ENCODE measurements at places on chromosomes 2 and 18. TPM values are rescaled to one million over a fixed set of nuclear protein-coding genes. Genes with fewer than 3 reads are reported as not detected.

DNA sequence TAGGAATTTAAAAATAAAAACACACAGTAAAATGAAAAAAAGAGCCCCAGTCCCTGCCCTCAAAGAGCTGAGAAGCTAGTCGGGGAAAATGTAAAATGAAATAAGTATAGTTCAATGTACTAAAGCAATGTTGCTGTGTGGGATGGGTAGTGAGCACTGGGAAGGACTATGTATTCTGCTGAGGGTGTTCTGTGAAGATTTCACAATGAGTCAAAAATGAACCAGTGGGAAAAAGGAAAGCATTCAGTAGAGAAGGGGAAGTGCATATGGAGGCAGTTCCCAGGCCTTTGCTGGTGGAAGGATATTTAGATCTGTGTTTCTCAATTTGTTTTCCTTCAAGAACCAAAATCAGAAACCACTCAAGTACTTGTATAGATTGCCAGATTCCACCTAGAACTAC is 1094.7 kb upstream of the KLHL29 start:
- no peak for DNase-seq

DNA sequence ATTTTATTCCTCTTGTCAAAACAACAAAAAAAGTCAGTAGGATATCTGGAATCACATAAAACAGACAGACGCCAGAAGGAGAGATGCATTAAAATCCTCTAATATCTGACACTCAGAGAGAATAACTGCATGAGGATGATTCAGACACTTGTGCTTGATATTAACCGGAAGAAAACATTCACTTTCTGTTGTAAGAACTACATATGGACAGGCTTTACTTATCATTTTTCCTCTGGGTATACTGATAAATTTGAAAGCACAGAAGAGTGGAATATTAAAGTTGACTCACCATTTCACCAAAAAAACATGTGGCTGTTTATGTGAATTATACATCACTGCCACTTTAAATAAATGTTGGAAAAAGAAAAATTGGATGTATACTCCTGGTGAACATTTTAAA is 589.1 kb upstream of the CDH2 start:
- DNase-seq = no peak

DNA sequence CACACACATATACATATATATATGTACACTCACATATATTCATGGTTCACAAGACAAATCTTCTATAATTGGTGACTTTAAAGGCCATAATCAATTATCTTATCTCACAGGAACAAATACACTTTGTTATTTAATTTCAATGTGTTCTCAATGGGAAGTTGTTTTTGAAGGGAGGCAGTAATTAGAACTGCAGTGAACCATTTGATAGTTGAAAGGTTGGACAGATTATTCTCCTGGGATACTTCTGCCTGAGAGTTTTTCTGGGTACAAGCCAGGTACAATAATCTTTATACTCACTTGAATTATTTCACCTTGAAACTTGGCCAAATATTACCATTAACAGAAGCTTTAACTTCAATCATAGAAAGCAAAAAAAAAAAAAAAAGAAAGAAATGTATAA is 546.6 kb upstream of the LRRTM4 start:
- no peak for DNase-seq

DNA sequence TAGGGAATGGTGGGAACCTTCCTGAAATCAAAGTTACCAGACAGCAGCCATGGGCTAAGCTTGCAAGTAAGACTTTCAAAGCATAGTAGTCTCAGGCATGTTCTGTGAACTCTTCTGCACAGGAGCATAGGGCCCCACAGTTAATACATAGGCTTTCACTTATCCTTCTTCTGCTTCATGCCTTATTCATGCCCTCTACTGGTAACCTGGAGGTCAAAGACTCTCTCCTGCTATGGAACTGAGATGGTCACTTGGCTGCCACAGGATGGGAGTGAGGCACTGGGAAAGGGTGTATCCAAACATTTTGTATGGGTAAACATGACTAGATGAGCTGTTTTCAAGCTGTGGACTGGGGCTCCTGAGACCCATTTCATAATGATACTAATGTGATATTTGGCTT is 49.1 kb upstream of the ZNF638 start:
- no peak for DNase-seq

DNA sequence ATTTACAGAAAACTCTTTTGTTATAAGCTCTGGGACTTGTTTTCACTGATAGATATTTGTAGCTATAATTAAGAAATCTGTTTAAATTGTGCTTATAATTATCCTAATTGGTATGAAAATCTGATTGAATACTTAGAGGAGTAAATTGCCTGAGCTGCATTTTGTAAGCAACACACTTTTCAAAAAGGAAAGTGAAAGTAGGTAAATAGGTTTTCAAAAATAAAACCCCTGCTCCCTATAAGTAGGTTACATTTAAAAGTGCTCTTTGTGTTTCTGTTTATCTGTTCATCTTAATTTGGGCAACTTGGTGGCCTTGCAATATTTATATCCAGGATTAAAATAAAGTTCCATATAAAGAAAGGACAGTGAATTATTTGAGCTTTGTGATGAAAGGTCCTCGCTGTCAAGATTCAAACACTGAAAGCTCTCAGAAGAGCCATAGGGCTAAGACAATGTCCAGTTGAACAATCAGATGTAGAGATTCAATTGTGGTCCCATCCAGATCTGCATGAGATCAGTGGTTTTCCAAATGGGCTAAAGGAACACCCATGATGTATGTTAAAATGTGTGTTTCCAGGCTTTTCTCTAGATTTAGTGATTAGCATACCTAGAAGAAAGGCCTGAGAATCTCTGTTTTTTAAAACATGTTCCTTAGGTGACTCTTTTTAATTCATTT is 371.6 kb downstream of the RPRM start:
- no peak for DNase-seq

DNA sequence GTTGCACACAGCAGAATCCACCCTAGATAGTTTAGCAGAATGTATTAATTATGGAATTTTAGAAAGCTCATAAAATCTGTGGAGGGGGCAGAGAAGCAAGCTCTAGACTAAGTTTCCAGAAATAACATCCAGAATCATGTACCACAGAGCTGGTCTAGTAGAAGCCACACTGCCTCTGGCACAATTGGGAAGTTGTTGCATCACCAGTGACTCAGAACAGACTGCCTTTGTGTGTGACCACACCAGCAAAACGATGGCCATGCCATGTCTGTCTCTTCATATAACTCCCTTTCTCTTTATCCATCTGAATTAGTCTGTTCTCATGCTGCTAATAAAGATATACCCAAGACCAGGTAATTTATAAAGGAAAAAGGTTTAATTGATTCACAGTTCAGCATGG is 158.9 kb downstream of the CCDC148 start:
- DNase-seq = no peak

GRCh38 chr2:27829791-27830190 is 58.3 kb downstream of the MRPL33 start:
- no peak for DNase-seq

DNA sequence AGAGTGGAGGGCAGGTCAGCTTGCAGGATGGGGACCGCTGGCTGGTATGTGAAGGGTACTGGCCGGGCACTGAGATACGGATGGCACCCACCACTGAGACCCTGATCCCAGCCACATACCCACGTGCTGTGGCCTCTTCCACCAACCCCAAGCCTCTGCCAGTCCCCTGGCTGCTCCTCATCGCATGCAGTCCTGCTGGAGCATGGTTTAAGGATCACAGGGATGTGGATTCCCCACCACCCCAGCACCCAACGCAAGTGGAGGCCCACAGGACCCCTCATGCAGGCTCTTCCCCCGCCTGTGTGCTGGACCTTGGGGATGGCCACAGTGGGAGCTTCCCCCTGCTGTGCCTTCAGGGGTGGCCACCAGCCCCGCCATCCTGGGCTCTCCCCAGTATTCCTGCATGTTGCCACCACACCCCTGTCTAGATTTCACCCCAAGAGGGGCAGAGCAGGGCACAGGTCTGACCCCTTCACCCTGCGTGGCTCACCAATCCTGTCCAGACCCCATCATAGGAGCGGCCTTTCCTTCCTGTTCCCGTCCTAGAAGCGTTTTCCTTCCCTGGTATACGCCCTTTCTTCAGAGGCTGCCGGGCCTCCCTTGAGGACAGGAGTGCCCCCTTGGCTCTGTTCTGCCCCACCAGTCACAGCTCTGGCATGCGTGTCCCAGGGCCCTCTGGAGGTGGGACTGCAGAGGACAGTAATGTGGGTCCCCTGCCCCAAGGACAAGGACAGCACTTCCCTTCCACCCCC is 18.3 kb downstream of the MLPH start:
- no peak for DNase-seq

GRCh38 chr2:133431289-133431688 is 137.0 kb downstream of the NCKAP5 start:
- DNase-seq = no peak

GRCh38 chr2:190930411-190930810 is 49.8 kb downstream of the GLS start:
- no peak for DNase-seq

GRCh38 chr2:135149251-135149650 is 97.2 kb downstream of the RAB3GAP1 start:
- DNase-seq = no peak

- no peak for DNase-seq
Measured at GRCh38 chr2:72824224-72824842, 1.5 kb downstream of the EXOC6B start.

DNA sequence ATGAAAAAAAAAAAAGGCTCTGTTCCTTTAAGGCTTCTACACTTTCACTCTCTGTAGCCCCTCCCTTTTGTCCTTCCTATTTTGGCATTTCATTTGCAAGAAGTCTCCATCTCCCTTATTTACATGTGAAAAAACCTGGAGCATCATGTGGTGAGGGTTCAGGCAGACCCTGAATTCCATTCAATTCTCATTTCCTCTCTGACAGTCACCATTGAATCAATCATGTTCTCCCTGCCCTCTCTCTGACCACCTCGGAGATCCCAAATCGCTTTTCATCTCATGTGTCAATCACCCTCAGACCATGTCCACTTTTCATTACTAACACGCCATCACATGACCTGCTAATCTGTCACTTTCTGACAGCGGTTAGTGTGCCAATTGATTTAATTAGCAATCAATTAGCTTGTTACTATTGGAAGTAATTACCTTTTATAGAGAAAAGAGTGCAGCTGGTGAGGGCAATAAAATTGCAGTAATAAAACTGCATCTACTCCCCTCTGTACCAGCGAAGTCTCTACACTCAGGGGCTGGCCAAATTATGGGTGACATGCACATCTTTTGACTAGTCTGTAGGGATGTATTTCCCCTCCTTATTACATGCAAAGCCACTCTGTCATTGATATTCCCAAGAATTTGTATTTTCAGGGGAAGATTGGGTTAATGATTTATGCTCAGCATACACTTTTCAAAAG is 317.4 kb downstream of the EN1 start:
- DNase-seq = no peak

GRCh38 chr2:31735716-31736115 is 155.0 kb upstream of the SRD5A2 start:
- no peak for DNase-seq

DNA sequence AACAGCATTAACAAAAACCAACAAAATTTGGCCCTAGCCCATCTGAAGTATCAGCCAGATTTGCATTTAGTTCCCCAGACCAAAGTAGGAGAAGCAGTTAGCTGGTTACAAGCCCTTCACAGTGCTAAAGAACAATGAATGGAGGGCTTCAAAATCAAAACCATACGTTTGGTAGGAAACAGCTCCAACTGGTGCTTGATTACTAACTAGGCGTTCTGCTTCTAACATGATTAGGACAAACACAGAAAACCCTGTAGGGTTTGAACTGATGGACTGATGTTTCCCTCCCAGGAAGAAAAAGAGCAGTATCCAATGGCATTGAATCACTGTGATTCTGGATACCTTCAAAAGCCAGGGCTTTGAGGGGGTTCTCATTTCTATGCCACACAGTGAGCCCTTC is 20.5 kb upstream of the STAT4 start:
- DNase-seq = no peak

DNA sequence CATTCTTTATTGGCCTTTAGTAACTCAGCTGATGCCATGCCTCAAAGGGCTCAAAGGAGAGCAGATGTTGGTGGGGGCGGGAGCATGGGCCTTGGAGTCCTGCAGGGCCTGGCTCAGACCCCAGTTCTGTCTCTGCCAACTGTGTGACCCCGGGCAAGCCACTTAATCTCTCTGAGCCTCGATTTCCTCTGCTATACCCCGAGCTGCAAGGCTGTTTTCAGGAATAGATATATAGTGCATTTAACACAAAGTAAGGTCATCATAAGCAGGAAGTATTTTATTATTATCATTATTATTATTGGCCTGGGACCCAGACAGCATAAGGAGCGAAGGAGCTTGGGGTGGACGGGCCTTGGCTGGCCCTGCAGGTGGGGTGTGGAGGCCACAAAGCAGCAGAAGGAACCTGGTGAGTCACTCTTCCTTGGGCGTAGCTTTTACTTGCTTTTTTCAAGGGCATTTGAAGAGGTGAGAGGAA is 162.7 kb downstream of the INHBB start:
- DNase-seq = no peak

DNA sequence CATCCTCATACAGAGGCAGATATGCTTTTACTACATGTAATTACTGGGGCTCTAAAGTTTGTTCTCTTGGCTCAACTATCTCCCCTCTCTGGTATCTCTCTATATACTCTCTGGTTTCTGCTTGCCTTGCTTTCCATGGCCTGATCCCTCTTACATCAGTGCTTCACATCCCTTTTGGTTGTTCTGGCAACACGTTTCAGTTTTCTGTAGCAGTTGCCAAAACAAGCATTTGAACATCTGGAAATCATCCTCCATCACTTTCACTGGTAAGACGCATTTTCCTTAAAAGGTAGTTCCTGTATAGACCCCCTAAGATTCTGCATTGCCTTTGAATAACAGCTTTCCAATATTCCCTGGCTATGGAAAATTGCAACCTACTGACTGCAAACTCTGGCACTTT is 25.9 kb downstream of the COL5A2 start:
- peak; percentile 45 for DNase-seq

DNA sequence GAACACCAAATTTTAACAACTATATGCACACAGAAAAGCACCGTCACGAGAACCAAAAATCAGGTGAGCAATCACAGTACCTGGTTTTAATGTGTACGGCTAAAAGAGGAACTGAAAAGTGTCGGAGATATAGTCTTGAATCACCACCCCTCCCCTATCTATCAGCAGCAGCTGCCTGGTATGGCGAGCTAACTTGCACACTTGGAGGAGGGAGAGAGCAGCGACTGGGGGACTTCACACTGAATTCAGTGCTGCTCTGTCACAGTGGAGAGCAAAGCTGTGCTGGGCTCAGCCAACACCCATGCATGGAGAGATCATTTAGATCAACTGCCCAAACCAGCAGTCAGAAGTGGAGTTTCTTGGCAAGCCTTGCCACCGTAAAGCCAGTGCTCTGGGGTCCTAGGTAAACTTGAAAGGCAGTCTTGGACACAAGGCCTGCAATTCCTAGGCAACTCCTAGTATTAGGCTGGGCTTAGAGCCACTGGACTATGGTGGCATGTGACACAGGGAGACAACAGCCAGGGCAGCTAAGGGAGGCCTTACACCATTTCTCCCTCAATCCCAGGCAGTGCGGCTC is 89.2 kb upstream of the CD226 start:
- no peak for DNase-seq

Gene RAD51AP2
- polyA plus RNA-seq = 0.24 TPM

Gene UGT1A8
- not detected for polyA plus RNA-seq

Gene KIF1A
- polyA plus RNA-seq = 9.8 TPM

Gene ZNF521
- polyA plus RNA-seq = 39.6 TPM

Gene C2orf66
- not detected for polyA plus RNA-seq

Gene PPP1R7
- 84.4 TPM for polyA plus RNA-seq

Data from right renal pelvis (tissue), 4 donors.